Activated CD4-positive, CD25-positive, alpha-beta regulatory T cell treated with anti-CD3 and anti-CD28 coated beads, Interleukin-2, amount 50 U/mL, for 24 hours (primary cell): ENCODE measurements at places on chromosomes 16 and 17.

GRCh38 chr17:62852195-62852594, 44.1 kb upstream of the MARCHF10 start:
- no peak for ATAC-seq

DNA sequence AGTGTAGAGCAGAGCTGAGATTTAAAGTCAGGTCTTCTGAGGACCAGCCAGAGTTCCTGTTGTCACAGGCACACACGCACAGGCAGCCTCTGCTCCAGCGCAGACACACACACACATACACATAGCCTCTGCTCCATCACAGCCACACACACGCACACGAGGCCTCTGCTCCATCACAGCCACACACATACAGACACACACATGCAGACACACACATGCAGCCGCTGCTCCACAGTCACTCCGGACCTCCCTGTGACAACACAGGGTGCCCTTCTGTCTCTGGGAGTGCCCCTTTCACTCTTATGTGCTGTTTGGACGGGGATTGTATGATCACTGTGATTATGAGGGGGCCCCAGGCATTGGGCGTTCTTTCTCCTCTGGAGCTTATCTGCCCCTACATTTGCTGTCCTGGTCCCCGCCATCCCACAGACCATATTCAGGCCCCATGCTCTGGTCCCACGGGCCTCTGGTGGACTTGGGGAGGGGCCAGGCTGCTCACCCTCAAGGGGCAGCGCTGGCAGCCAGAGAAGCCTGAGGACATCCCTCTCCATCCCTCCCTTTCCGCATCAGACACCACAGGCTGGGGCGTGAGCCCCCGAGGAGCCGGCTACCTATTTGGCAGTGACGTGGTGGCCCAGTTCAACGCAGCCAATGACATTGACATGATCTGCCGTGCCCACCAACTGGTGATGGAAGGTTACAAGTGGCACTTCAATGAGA, 7.5 kb downstream of the TBX6 start:
- no peak for ATAC-seq

DNA sequence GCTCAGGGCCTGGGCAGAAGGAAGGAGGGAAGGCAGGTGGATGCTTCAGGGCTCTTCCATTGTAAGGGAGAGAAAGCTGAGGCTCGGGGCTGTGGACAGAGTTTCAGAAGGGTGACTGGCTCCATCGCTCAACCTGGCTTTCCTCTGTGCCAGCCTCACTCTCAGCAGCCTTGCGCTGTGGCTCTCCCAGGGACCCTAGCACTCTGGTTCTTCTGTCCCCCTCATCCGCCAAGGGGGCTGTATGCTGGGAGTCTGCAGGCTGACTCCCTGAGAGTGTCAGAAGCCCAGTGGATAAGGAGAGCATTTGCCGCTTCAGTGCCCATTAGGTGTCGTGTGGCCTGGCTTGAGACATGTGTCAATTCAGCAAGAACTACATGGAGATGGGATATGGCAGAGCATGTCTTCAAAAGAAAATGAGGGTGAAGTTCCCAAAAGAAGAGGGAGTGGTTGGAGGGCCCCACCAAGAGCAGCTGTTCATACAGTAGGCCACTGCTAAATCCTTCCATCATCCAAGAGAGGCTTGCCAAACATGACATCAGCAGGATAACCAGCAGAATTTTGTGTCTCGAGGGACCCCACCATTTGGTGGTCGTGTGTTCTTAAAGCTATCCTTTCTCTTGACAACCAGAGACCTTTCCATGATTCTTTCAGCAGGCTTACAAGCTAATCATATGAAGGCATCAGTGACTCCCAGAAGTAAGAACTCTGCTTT, 148.2 kb downstream of the IRX5 start:
- no peak for ATAC-seq

DNA sequence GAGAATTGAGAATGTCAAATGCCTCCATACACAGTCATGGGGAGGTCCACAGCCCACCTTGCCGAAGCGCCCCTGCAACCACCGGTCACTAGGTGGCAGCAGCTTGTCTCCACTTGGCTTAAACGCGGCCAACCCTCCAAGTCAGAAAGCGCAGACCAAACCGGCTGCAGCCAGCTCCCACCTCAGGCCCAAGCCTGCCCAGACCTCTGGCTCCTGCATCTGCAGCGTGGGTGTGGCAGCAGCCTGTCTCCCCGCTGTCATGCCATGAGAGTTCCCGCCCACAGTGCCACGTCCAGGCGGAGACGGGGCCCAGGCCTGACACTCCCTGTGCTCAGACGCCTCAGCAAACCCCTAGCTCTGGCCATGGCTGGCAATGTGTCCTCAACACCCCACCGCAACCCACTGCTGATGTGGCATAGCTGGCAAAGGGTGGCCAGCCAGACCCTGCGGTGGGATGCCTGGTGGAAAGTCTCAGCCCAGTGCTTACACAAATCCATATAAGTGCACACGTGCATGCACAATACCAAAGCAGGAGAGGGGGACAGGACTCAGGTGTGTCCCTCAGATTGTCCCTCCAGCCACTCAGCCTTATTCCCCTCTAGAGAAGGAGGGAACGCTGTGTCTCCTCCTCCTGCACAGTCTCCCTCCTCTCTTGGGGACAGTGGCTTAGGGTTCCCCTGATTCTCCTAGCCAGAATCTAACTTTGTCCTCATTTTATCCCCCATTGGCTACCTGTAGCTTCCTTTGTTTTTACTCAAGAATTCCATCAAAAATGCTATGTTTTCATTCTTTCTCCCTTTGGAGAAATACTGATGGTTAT, 10.9 kb downstream of the COPZ2 start:
- ATAC-seq: peak; percentile 5

DNA sequence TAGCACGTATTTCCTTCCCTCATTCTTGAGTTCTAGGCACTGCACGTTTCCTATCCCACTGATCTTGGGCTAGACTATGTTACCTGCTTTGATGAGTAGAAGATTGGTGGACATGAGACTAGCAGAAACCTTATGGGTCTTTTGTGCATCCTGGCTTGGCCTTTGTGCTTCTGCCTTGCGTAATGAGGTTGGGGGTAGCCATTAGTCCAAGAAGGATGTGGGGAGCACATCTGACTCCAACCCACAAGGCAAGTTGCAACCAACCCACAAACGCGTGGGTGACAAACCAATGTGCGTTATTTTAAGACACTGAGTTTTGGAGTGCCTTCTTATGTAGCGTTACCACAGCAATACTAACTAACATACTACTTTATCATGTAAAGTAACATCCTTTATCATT, 180.4 kb upstream of the IRX5 start:
- no peak for ATAC-seq

- ATAC-seq: peak; percentile 47
These were observed 8.0 kb upstream of the SPATA32 start for GRCh38 chr17:45269912-45270311.

- ATAC-seq: no peak
These were observed 402.7 kb upstream of the TNRC6C start for GRCh38 chr17:77555741-77556291.

- peak; percentile 55 for ATAC-seq
These were observed 37.2 kb downstream of the CDK5R1 start for GRCh38 chr17:32523827-32524552.

DNA sequence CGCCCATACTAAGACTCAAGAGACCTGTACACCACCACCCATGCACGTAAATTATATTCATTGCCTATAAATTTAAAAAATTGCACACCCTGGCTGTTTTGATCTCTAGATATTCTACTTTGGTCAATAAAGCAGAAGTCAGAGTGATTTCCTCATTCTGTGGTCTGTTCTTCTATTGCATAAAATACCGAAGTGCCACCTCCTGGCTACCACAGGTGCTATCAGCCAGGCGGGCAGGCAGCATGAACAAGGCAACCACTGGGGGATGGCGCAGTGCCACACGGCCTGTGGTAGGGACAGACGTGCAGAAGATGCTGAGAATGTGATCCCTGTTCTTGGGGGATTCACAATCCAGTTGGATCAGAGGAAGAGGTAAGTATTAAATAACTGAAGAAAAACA, 122.3 kb downstream of the CDK5R1 start:
- peak; percentile 96 for ATAC-seq

GRCh38 chr17:34827008-34827407, 134.3 kb downstream of the CCT6B start:
- ATAC-seq: no peak

DNA sequence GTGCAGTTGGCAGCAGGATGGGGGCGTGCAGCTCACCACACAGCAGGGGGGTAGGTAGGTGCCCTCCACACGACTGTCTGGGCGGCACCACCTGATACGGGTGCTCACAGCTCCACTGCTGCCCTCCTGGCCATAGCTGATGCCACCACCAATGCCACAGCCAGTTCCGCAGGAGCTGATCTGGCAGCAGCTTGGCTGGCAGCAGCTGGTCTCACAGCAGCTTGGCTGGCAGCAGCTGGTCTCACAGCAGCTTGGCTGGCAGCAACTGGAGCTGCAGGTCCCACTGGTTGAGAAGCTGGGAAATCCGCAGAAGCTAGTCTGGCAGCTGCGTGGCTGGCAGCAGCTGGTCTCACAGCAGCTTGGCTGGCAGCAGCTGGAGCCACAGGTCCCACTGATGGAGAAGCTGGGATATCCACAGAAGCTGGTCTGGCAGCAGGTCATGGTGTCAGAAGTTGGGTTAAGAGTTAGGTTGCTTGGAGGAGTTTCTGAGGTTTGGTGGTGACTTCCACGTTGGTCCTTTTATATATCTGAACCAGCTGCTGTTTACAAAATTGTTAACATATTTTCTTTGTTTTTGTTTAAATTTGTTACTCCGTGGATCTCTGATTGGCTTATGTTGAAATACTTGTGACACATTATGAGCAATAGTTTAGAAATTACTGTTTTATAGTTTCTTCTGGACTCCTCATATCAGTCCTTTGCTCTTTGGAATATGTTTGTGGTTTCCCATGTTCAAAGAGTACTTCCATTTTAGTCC, at the start of gene KRTAP1-5:
Gene KRTAP1-5, minus strand, starts transcription at position 494 of the 757 bp plus-strand sequence. Its CDS starts 53 bp downstream, at position 441.
- ATAC-seq: no peak

DNA sequence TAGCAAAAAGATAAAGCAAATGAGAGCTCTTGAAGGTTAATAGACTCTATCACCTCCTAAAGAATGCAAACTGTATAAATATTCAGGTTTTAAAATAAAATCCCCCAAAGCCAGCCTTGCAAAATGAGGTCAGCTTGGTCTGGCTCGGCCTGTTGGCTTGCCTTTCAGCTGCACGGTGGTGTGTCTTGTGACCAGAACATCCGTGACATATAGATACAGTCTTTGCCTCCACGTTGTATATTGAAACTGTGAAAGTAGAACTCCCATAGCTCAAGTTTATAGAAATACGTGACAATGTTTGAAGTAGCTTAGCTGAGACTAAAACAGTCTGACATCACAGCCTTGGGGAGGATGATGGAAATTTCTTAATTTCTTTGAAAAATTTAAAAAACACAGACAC, 236.6 kb upstream of the MYOCD start:
- ATAC-seq: no peak

GRCh38 chr16:1845985-1846384, 19.0 kb downstream of the FAHD1 start:
- ATAC-seq: no peak

DNA sequence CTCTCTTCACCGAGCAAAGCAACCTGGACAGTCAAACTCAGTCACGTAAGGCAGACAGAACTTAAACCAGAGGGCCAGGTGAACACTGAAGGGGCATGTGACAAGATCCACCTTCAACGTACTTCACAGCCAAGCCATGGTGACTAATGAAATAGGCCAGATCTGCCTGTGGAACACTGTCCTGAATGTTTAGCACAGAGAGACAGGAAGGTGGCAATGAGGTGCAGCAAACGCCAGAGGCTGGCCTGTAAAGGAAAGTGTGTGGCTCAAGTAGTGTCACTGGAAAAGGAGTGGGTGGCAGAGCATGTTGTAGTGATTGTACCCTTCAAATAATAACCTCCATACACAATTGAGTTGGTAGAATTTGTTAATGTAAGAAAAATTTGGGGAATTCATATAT, 38.1 kb downstream of the SLC6A4 start:
- ATAC-seq: no peak

DNA sequence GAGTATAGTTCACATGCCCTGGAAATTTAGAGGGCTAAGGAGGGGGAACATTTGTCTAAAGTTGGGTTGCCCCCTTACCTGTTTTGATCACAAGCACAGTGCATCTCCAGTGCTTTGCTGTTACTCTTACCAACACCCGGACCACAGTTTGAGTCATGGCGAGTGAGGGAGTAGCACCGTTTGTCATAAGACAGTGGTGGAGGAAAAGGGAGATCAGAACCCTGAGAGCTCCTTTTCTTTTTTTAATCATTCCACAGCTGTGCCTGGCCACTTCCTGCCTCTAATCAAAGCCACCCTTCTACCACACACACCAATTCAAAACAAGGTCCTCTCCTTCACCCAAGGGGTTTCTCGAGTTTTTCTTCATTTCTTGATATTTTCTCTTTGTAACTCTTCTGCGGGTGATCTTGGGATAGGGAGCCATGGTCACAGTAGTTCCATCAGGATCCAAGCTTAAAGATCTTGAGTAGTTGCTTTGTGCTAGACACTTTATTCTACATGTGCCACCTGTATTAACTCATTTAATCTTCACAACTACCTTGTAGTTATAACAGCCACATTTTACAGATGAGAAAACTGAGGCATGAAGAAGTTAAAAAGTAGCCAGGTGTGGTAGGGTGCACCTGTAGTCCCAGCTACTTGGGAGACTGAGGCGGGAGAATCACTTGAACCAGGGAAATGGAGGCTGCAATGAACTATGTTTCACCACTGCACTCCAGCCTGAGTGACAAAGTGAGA, 5.0 kb upstream of the MYL4 start:
- ATAC-seq: peak; percentile 67

DNA sequence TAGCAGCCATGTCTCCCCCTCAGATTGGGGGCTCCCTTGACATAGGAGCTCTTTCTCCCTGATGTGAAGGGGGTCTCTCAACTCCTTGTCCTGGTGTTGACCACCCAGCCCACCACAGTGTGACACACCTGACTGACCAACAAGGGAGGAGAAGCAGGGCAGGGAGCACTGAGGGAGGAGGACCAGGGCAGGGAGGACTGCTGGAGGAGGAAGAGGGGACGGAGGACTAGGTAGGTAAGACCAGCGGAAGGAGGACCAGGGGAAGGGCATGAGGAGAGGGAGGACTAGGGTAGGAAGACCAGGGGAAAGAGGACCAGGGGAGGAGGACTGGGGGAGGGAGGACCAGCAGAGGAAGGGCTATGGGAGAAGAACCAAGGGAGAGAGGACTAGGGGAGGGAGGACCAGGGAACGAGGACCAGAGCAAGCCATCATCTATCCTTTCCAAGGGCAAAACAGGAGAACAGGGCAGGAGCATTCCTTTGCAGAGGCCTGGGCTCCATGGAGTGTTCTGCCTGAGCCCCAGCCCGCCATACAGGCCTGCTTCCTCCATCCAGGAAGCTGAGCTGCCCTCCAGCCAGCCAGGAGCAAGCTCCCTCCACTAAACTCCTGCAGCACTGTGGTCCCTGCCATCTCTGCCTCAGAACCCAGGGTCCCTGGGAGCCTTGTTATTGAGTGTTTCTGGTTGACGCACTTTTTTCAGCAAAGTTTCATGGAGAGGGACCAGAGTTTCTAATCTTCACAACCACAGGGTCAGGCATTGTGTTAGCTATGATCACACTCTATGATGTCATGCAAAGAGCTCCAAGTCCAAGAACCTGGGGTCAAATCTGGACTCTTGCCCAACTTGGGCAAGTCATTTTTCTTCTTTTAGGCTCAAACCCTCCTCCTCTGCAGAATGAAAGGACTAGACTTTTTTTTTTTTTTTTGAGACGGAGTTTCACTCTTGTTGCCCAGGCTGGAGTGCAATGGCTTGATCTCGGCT, 15.4 kb upstream of the KRT17 start:
- ATAC-seq: no peak
